ENCODE measurements at places on chromosomes 4 and X. TPM values are rescaled to one million over a fixed set of nuclear protein-coding genes. Genes with fewer than 3 reads are reported as not detected.

Gene UGT2B7
- not detected for polyA plus RNA-seq

Gene PFKFB1
- 0.41 TPM for polyA plus RNA-seq

DNA sequence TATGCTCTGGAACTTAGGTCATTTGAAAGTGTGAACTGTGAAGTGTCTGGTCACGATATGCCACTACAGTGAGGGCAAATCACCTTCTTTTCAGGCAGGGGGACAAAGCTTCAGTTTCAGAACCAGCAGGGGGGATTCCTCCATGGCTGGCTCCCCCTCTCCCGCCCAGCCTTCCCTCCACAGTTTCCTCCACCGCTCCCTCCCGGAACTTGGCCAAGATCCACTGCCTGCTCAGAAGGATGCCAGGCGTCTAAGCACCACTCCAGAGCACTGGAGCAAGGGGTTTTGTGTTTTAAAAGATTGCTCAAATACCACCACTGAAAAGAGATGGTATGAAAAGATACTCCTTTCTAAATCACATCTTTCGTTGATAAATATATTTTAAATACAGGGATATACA lies 126.9 kb downstream of the ELOVL6 start:
- DNase-seq: no peak

Gene MTNR1A
- polyA plus RNA-seq: not detected

DNA sequence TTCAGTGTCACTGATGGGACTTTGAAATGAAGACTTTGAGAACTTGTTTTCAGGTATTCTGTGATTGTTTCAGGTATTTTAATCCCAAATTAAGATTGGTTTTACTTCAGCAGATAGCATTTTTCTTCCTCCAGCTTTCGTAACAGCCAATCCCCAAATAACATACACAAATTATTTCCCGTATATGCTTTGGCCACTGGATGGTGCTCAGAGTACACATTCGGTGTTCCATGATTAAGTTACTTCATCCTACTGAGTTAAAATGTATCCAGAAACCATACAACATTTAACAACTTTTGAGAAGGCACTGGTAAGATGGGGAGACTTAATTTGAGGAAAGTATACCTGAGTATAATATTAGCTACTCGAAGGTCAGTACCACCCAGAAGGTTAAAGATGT lies 233.4 kb upstream of the FAM47A start:
- no peak for DNase-seq

GRCh38 chr4:1446502-1447386 lies 40.5 kb upstream of the NKX1-1 start:
- DNase-seq: no peak

Data from immature natural killer cell (primary cell).